Smooth muscle cell of the coronary artery (primary cell): ENCODE measurements at places on chromosomes 4 and X. TPM values are rescaled to one million over a fixed set of nuclear protein-coding genes. Genes with fewer than 3 reads are reported as not detected.

The LRCH2 gene
- 3.1 and 3.2 TPM in 2 replicates for total RNA-seq

The MAGEA6 gene
- not detected in 2 replicates for total RNA-seq

The IL2RG gene
- not detected in 2 replicates for total RNA-seq

The F8A2 gene
- not detected in 2 replicates for total RNA-seq

The TEX13C gene
- total RNA-seq: not detected in 2 replicates

The TTC29 gene
- total RNA-seq: not detected in 2 replicates

The CCDC110 gene
- total RNA-seq: 0.59 and 1.7 TPM in 2 replicates

The EGF gene
- 0.08 and 0.35 TPM in 2 replicates for total RNA-seq

The SPRY1 gene
- 6.9 and 21.9 TPM in 2 replicates for total RNA-seq

The UGT2B10 gene
- total RNA-seq: not detected in 2 replicates

The FDCSP gene
- not detected in 2 replicates for total RNA-seq
